NCI-H1105 (cell line): ENCODE measurements at places on chromosomes 1 and 21.
A peak's percentile ranks its signal among the peaks of the same experiment; 100 is the strongest.

DNA sequence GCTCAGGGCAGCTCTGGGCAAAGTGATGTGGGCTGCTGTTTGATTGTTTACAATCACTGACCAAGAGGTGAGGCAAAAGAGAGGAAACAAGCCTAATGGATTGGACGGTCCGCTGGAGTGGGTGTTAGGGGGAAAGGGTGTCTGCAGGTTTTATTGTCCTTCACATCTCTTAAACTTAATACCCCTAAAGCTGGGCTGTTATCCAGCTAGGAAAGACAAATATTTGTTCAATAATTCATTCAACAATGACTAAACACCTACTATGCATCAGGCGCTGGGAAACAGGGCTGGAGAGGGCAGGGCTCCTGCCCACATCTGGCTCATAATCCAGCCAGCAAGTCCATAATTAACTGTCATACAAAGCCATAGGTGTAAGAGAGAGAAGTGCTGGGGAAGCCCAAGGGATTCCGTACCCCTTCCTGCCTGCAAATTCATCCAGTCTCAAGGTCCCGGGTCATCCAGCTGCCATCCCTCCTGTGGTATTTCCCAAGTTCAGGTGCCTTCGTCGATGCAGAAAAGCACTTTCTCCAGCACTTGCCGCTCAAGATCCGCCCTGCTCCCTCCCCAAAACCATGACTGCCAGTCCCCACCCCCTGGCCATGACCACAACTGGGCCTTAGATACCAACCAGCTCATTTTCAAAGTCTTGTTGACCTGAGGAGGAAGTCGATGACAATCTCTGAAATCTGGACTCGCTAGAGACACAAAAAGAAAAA is 10.7 kb downstream of the TMEM63A start:
- DNase-seq: no peak

DNA sequence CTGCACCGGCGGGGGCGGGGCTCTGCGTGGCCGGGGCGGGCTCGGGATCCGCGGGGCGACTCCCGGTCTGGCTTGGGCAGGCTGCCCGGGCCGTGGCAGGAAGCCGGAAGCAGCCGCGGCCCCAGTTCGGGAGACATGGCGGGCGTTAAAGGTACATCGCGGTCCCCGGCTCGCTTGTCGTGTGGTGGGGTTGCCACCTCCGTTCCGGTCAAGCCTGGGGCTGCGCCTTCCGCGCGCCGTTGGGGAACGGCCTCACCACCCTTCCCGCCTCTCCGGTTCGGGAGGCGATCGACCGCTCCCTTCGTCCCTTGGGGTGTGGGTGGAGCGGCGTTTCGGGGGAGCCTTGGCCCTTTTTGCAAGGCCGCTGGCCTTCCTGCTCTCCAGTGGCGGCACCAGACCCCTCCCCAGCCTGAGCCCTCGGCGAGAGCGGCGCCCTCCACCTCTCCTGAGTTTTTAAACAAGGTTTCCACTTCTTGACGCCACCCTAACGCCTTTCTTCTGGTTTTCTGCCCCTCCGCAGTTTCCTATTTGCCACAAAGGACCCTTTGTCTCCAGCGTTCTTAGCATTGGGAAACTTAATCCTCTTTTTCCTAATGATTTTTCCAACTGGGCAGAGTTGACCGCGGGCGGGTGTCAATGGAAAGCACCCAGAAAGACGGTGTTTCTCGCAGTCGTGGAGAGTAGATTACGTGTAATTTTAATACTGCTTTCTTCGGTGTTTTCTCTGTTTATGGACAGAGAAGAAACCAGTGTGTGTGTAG is at the start of the genes LEPR and LEPROT:
LEPR (plus strand) TSS at position 79 of the 761 bp plus-strand sequence. CDS start 144,898 bp downstream, outside the sequence.
LEPROT (plus strand) TSS at position 79 of the 761 bp plus-strand sequence; CDS start at position 136, 57 bp downstream.
- peak; percentile 62 for DNase-seq

DNA sequence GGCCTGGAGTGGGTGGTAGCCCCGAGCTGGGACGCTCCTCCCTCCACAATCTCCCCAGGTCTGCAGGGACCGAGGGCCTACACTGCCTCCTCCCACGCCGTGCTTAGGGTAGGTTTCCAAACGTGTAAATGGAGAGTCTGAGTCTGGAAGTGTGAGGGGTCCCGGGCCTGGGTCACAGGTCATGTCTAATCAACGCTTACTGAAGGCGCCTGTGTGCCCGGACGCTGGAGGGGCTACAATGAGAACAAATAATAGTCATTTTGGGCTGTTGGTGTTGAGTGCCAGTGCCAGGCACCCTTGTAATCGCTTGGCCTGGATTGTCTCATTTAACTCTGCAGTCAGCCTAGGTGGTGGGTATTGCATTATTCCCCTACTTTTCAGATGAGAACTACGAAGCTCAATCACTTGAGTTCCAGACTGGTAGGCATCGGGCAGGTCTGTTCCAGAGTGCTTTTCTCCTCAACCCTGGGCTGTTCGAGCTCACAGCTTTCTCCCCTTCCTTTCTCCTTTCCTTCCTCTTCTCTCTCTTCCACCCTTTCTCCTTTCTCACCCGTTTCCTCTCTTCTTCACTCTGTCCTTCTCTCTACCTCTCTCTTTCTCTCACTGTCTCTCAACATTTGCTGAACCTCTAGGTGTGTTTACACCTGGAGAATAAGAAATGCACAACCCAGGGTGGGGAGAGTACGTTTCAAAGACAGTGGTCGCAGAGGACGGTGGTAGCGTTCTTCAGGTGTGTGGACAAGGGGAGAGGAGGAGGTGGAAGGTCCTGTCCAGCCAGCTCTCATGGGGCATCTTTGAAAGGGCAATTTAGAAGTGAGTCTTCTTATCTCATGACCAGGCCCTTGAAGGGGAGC is 883 bp downstream of the SLC66A1 start:
- no peak for DNase-seq

- DNase-seq: no peak
Observed at GRCh38 chr1:157119448-157119847, 18.7 kb downstream of the ETV3 start.

DNA sequence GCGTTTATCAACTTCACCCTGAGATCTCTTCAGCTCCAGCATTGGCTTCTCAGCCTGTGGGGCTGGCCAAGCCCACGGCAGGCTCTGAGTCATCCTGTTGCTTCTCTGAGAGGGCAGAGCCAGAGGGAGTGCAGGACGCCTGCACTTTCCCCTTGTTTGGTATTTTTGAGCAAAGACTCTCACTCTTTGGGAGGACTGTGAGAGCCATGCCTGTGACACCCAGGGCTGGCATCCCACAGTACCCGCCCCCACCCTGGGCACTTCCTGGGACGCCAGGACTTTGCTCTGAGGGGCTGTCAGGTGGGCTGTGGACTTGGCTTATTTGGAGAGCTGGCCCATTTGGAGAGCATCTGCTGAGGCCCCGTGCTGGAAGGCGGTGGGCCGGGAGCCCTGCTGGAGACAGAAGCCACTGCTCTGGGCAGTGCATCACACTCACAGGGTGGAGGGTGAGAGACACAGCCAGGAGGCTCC is 37.4 kb downstream of the VANGL1 start:
- no peak for DNase-seq

- no peak for DNase-seq
Observed at GRCh38 chr1:185014941-185015340, 30.4 kb upstream of the RNF2 start.
